ENCODE measurements at places on chromosomes 2 and 18. TPM values are rescaled to one million over a fixed set of nuclear protein-coding genes. Genes with fewer than 3 reads are reported as not detected.
A peak's percentile ranks its signal among the peaks of the same experiment; 100 is the strongest.

The RAD51AP2 gene
- 0.10 TPM for total RNA-seq

The ALK gene
- total RNA-seq, result 0.41 TPM

The CEBPZOS gene
- total RNA-seq, result 17.0 TPM

The MROH2A gene
- 2.5 TPM for total RNA-seq

The SERPINB12 gene
- 2.6 TPM for total RNA-seq

The DNAH6 gene
- total RNA-seq, result 0.51 TPM

The ABCB11 gene
- total RNA-seq, result not detected

The YPEL5 gene
- total RNA-seq, result 52.4 TPM

The ADD2 gene
- total RNA-seq, result 2.8 TPM

DNA sequence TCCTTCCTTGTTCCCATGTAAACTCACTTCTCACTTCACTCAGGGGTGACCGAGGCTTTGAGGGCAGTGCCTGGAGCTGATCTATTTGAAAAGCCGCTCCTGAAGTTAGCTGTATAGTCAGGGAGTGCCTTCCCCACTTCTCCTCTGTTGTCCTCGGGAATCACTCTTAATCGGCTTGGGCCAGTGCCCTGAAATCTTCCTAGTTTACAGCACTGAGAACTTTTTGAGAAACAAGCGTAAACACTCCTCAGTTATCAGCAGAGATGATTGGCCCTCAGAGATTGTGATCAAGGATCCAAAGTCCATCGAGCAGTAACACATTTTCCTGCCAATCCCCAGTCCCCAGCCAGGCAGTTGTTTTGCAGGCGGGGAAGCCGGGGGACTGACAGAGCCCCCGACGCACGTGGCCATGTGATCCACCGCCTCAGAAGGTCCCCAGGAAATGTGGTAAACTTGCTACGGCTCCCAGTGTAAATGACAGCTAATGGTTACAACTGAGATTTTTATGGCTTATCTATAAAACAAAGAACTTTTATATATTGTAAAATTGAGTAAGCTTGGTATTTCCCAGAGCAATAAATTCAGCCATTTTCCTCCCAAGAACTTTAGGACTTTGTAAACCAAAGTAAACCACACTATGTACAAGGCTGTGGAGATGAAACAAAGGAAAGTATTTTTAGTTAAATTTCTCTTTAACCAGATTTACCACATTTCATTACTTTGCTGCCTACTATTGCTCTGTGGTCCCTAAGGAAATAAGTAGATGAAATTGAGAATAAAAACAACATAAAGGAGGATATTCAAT is 53.5 kb downstream of the C18orf63 start:
- no peak for DNase-seq

DNA sequence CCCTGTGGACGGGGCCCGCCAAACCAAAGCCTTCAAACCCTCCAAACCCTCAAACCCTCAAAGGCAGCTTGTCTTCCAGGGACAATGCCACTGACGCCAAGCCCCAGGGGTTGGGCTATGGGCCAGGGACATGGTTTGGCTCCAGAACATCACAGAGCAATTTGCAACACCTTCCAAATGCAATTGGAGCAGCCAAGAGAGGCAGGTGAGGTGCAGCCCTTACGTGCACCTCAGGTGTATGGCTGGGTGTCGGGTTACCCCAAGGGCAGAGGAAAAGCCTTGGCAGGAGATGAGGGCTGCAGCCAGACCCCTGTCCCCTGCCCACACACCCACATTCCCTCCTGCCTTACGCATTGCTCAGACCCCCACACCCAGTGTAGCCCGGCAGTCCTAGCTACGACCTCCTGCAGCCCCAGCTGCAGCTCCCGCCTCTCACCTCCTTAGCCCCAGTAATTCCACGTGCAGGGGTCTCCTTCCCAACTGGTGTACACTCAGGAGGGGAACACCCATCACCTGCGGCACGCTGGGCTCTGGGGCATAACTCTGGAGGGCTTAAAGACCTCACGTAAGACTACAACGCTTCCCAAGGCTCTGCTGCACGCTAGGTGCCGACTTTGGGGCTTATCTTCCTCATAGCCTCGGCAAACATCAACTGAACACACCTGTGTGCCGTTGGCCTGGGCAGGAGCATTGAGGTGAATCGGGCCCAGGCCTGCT is 88.7 kb downstream of the TFCP2L1 start:
- no peak for DNase-seq

DNA sequence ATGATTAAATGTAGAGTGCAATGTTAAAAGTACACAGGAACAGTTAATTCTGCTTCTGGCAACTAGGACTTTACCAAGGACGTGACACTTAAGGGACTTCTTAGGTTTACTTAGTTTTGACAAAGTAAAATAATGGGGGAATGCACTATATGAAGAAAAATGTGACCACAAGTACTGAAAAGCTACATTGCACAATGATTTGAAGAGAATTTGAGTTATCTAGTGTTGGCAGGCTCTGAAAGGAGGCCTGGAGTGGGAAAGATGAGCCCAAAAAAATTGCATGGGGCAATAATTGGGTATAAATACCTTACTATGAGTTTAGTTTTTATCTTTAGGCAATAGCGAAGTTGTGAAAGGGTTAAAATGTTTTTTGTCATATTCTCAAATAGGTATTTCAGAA is 173.7 kb downstream of the DOK6 start:
- DNase-seq, result no peak

DNA sequence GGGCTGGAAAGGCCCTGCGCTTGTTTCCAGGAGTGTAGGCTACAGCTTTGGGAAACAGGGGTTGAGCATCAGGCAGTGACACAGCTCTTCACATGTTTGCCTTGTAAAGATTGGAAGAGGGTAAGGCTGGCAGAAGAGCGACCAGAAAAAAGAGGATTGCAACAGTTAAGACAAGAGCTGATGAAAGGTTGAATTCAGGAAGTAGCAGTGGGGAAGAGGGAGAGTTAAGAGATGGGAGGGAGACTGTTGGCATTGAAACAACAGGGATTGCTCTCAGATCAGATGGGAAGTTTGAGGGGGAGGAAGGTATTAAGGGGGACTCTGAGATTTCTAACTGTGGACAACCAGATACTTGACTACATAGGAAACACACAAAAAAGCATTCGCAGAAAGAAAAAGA is 96.9 kb downstream of the CTAGE1 start:
- no peak for DNase-seq

DNA sequence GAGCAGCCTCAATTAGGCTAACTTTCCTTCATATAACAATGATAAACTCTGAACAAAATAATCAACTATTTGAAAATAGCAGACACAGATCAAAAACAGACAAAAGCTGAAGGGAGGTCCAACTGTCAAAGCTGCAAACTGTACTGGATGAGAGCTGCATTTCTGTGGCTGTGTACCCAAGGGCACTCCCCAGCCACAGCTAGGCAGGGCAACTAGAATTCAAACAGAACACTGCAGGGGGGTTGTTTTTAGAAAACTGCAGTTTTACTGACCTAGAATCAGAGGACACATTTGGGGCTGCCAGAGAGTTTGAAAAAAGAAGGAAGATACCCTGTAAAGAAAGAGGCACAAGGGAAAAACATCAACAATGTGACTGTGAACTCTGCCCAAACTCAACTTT is 56.8 kb downstream of the SMAD2 start:
- no peak for DNase-seq

GRCh38 chr18:21110713-21111345 is 784 bp downstream of the ROCK1 start:
- peak; percentile 57 for DNase-seq

GRCh38 chr2:224155896-224156295 is 116.8 kb upstream of the SERPINE2 start:
- DNase-seq, result no peak

GRCh38 chr2:132747046-132747445 is 77.0 kb upstream of the LYPD1 start:
- no peak for DNase-seq

DNA sequence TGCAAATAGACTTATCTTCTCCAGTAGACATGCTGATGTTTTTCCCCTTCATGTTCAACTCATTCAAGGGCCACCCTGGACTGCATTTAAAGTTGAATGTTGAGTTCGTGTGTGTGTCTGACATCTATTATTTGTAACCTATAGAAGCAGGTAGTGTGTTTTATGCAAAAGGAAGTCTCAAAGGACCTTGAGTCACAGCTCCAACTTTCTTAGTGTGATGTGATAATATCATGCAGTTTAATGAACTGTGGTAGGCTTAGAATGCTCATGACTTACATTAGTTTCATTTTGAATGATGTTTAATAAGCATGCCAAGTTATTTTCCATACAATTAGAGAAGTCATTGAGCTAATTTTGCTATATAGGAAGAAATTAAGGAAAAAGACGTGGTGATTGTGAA is 67.9 kb downstream of the CERS6 start:
- DNase-seq, result no peak

DNA sequence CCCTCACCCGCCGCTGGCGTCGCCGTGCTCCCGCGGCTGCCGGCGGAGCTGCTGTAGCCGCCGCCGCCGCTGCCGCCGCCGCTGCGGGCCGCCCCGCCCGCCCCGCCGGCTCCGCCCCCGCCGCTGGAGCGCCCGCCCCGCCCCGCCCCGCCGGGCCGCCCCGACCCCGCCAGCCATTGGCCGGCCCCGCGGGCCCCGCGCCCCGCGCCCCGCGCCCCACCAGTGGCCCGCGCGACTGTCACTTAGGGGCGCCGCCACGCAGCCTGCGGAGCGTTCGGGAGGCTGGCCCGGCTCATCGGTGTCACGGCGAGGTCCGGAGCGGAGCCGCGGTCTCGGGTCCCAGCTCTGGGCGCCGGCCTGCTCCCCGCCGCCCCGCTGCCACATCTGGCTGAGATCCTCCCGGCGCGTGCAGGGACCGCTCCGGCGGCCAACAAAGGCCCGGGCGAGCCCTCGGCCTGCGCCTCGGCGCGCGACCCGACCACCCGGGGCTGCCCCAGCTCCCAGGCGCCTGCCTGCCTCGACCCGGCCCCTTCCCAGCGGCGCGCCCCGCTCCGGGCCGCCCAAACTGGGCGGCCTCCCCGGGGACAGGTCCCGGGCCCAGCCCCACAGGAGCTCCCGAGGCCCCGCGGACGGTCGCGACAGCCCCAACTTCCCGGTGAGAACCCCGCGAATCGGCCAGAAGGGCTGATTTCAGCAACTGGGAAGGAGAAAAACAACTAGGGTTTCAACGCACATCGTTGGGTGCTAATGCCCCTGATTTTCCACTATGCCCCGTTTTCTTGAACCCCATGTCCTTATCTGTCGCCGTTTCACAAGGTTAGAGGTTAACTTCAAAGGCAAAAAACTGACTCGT is at the start of gene MGAT4A:
Gene MGAT4A, minus strand, starts transcription at position 92 of the 853 bp plus-strand sequence. CDS start 4,800 bp downstream, outside the sequence.
- DNase-seq, result peak; percentile 75

- no peak for DNase-seq
Measured at GRCh38 chr2:54468673-54469072, 12.5 kb downstream of the SPTBN1 start.

DNA sequence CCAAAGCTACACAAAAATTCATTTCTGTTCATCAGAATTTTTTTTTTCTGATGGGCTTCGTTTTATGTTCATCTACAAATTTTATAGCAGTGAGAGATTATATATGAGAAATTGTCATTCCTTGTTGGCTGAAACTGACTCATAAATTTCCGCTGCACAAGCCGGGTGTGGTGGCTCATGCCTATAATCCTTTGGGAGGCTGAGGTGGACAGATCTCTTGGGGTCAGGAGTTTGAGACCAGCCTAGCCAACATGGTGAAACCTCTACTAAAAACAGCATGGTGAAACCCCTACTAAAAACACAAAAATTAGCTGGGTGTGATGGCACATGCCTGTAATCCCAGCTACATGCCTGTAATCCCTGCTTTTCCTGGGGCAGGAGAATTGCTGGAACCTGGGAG is 72.0 kb downstream of the PLEKHM3 start:
- DNase-seq, result no peak

DNA sequence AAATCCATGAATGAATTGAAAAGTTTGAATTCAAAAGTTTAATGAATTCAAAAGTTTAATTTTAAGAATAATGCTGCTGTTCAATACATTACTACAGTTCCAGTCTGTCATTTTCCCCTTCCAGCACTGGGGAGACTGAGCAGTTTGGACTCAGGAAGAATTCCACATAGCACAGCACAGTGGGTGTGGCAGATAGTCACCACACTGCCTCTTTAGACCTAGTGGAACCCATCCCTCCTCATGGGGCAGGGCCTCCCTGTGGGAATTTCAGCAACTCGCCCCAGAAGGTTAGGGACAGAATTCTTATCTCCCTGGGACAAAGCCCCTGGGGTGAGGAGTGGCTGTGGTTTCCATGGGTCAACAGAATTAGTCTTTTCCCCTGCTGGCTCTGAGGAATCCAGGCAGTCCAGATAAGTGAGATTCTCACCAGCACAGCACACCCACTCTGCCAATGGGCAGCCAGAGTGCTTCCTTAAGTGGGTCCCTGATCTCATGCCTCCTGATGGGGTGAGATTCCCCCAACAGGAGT is 442.0 kb upstream of the SYT4 start:
- no peak for DNase-seq

DNA sequence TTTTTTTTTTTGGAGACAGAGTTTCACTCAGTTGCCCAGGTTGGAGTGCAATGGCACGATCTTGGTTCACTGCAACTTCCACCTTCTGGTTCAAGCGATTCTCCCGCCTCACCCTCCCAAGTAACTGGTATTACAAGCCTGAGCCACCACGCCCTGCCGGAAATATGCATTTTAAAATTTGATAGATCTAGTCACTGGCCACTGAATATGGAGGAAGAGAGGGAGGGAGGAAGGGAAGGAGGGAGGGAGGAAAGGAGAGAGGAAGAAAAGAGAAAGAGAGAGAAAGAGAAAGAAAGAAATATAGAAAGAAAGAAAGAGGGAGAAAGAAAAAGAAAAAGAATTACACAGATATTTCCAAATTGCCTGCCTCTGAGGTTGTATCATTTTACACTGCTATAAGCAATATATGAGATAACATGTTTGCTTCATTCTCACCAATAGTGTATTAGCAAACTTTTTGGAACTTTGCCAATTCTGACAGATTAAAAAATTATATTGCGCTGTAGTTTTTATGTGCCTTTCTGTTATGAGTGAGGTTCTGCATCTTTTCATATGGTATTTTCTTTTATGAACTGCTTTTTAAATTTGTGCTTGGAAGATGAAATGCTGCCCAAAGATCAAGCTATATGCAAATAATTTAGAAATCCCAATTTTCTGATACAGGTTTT is 161.2 kb upstream of the MAP3K20 start:
- DNase-seq, result no peak

DNA sequence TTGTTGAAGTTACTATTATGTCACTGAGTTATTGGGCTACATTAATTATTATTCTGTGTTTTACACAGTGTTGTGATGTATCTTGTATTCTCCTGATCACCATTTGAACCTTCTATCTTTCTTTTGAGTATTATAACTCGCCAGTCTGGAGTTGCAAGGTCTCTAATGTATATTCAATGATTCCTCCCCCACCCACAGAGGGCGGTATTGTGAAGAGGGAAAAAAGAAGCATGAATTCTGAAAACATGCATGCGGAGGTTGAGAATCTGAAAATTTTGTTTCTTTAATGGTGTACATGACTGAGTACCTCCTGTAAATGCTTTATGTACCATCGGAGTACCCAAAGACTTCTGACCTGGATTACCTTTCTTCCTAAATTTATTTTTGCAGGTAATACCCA is 266.6 kb downstream of the NR4A2 start:
- no peak for DNase-seq

DNA sequence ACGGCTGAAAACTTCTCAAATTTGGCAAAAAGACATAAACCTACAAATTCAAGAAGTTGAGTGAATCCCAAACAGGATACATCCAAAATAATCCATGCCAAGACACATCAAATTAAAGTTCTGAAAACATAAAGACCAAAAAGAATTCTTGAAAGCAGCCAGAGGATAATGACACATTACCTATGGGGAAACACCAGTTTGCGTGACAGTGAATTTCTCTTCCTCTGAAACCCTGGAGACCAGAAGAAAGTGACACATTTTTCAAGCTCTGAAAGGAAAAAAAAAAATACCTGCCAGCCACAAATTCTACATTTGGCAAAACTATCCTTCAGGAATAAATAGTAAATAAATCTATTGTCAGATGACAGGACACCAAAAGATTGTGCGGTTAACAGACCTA is 86.0 kb upstream of the AFF3 start:
- no peak for DNase-seq

- DNase-seq, result no peak
Measured at GRCh38 chr2:28986429-28986828, 5.3 kb downstream of the TOGARAM2 start.
